ENCODE measurements at places on chromosomes 5 and 9.

GRCh38 chr9:131714821-131715220, 25.1 kb downstream of the RAPGEF1 start:
- no peak for DNase-seq

GRCh38 chr5:151066920-151067319, 13.9 kb downstream of the TNIP1 start:
- DNase-seq, result no peak

GRCh38 chr9:36249189-36249588, 9.1 kb downstream of the GNE start:
- no peak for DNase-seq

DNA sequence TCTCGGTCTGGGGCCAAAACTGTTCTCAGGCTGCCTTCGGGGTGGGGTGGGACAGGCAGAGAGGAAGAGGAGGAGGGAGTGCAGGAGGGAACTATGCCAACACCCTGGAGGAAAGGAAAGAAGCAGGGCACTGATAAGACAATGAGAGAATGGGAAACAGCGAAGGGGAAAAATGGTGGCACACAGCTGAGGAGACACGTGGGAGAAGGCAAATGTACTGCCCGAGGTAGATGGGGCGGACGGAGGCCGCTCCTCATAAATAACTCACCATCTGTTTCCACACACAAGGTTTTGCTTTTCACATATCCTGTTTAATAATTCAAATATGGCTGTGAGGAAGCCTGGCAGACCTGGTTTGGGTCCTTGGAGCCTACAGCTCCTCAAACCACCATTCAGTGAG, 148.2 kb upstream of the LRRTM2 start:
- no peak for DNase-seq

DNA sequence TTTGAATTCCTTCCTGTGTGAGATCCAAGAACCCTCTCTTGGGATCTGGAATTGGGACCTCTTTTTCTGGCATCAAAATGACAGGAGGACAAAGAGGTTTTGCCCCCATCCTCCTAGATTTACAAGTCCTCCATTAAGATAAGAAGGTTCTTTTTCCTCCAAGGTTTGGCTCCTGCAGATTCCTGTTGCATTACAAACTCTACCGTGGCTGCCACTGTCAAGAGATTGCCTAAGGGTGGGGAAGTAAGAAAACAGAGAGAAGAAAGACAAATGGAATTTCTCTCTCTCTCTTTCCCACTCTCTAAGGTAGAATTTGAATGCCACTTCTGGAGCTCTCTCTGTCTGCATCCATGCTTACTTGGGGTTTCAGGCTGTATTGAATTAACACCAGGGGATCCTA, 12.0 kb upstream of the SVEP1 start:
- DNase-seq, result no peak

- DNase-seq, result no peak
These were observed 162.7 kb downstream of the MACROH2A1 start for GRCh38 chr5:135236228-135236907.

GRCh38 chr5:166004006-166004405, 2287.4 kb upstream of the WWC1 start:
- DNase-seq, result no peak

- DNase-seq, result no peak
These were observed 17.1 kb upstream of the KIF12 start for GRCh38 chr9:114116126-114116747.

DNA sequence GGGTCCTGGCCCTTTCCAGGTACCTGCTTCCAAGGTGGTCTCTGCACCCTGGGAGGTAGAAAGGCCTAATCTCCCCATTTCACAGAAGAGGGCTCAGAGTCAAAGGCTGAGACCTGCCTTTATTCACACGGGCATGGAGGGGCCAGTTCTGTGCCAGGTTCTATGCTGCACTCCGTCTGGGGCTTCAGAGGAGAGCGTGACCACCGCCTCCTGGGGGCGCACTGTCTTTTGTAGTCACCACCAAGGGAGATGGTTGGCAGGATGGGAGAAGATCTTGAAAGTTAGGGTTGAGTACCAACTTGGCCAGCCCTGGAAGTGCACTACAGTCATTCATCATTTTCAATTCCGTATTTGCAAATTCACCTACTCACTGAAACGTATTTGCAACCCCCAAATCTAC, 23.7 kb upstream of the PRDM12 start:
- no peak for DNase-seq

- peak; percentile 46 for DNase-seq
These were observed 52.8 kb downstream of the CAST start for GRCh38 chr5:96714951-96715451.

- DNase-seq, result no peak
These were observed at the start of gene NPR3 for GRCh38 chr5:32710550-32711361. NPR3 (plus strand) TSS chr5:32711321; CDS start chr5:32711777, 456 bp downstream.

- no peak for DNase-seq
These were observed 1.1 kb downstream of the PPIC start for GRCh38 chr5:123035360-123035917.

- DNase-seq, result no peak
These were observed 224.8 kb downstream of the MEF2C start for GRCh38 chr5:88657906-88658775.

DNA sequence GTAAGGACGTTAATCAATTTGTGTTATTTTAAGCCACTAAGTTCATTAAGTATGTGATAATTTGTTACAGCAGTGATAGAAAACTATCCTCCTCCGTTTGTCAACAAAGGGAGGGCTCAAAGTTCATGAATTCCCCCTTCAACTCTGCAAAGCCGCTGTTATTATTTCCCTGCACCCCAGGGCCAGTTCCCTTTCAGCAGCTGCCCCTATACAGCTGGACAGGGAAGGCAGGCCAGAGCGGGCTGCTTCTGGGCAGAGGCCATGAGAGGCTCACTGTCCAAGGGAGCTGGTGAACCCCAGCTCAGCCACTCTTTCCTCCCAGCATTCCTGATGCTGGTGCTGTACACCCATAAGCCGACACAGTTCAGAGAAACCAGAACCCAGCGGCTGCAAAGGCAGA, 102.4 kb upstream of the GPR151 start:
- DNase-seq, result no peak

- no peak for DNase-seq
These were observed 42.8 kb downstream of the TEK start for GRCh38 chr9:27151693-27152404.

DNA sequence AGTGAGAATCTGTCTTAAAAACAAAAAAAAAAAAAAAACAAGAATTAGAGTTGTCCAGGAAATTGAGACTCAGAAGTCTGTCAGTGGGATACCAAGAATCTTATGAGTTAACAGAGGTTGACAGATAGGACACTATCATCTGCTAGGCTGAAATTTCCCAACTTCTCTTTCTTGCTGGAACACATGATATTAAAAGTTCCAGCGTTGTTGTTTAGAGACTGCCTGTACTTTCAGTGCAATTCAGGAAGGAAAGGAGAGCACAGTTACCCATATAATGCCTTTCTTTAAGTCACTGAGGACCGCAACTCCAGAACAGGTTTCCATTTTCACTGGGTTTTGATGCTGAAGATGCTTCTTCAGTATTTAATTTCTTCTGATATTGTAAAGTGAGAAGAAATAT, 13.5 kb downstream of the TRPM6 start:
- no peak for DNase-seq

GRCh38 chr9:114285166-114285867, 37.6 kb upstream of the ORM1 start:
- peak; percentile 54 for DNase-seq

- no peak for DNase-seq
These were observed 91.2 kb upstream of the SPATA31C2 start for GRCh38 chr9:88229434-88229833.

- DNase-seq, result no peak
These were observed 555.4 kb upstream of the CLINT1 start for GRCh38 chr5:158414333-158414762.

GRCh38 chr9:91697201-91697600, 252.8 kb downstream of the ROR2 start:
- no peak for DNase-seq

- no peak for DNase-seq
These were observed 104.9 kb downstream of the SYK start for GRCh38 chr9:90906316-90907055.

GRCh38 chr9:119004618-119004990, 364.6 kb downstream of the BRINP1 start:
- DNase-seq, result peak; percentile 83

DNA sequence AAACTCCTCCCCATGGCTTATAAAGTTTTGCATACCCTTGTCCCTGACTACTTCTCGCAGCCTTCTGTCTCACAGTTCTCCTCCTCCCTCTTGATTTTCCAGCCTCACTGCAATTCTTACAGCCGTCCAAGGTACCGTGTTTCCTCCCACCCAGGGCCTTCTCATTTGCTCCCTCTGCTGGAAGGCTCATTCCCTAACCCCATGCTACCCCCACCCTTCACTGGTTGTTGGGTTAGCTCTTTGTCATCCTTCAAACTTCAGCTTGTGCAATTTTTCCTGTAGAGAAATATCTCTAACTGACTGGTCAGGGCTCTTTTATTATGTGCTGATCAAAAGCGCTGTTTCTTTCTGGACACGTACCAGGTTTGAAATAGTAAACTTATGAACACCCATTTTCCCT, 329.2 kb downstream of the EBF1 start:
- DNase-seq, result no peak

DNA sequence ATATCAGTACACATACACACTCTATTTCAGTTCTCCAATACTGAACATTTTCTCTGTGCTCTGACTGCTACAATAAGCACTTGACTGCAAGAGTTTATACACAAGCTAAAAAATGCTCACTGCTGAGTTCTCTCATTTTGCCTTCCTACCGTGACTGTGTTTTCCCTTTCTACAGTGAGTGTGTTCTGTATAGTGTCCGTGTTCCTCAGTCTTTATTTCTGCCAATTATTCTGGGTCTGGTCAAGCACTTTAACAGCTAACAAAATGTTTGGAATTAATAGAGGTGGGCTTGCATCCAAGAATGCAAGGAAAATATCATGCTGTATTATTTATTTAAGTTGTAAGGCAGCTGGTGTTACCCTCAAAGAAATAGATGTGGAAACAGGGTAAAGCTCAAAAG, 217.0 kb upstream of the NREP start:
- no peak for DNase-seq

GRCh38 chr5:69510694-69511093, 18.1 kb downstream of the OCLN start:
- no peak for DNase-seq

GRCh38 chr5:40384782-40385390, 294.8 kb upstream of the PTGER4 start:
- no peak for DNase-seq

DNA sequence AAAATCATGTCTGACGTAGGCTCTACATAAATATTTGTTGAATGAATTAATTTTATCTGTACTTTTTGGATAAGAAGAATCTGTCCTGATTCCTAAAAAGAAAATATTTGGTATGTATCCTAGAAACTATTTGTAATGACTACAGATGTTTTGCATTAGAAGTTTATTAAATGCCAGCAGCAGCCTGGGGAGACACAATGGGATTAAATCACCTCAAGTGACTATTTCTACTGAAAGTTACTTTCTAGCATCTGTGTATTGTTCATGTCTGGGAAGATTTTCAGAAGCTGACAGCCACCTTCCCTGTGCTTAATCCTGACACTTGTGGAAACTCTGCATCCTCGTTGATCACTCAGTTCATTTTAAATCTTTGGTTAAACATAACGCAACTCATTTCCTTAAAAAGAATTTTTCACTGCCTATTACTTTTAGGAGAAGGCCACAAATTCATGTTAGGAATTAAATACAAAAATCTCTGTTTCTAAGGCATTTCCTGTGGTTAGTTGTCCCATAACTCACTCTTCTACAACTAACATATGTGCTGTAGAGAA, 209.3 kb upstream of the PPP1R2B start:
- peak; percentile 36 for DNase-seq

DNA sequence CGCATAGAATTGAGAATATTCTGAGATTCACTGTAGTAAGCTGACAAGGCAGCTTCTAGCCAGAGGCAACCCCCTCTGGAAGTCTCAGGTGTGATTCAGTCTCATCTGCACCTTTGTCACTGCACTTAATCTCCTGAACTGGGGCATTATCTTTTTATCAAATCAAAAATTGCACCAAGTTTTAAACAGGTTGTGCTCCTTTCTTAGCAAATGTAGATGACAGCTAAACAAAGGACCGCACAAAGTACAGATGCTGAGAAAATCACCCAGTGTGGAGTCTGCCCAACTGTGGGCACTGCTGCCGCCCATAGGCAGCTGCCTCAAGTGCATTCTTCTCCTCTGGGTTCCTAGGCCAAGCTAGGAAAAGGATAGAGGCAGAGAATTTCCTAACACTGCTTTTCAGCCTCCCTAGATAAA, 51.1 kb downstream of the STARD4 start:
- peak; percentile 29 for DNase-seq

- no peak for DNase-seq
These were observed 79.4 kb downstream of the FAM114A2 start for GRCh38 chr5:153959134-153959957.

DNA sequence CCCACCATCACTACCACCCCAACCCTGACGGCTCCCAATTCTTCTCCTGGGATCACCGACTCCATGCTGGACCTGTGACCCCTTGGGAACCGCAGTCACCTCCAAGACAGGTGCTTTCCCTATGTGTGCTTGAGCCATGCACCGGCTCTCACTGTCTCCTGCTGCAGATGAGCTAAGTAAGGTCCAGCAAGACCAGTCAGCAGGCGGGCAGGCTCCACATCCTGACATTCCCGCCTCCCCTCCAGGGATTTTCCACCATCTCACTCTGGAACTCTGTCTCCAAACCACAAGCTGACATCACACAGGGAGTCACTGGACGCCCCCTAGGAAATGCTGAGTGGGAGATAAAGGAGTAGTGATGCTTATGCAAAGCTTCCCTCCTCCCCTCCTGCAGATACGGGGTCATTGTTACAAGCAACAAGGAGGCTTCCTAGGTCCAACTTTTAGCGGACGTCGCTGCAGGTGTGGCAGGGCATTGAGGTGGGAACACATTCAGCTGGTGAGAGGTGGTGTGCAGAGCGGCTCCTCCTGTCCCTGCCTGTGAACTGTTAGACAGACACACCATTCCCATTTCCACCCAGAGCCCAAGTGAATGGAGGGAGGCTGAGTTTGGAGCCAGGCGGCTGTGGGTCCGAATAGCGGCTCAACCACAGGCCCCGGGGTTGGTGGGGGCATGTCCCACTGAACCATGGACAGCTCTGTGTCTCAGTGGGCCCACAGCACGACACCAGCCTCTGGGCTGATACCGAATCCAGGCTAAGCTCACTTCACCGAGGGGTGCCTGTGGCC, 129.2 kb upstream of the PHYKPL start:
- DNase-seq, result no peak

GRCh38 chr5:120382833-120383232, 81.3 kb upstream of the PRR16 start:
- no peak for DNase-seq

GRCh38 chr5:180908998-180909731, 10.2 kb downstream of the BTNL8 start:
- no peak for DNase-seq

GRCh38 chr5:97141031-97141430, 1.4 kb downstream of the LIX1 start:
- DNase-seq, result no peak

- DNase-seq, result no peak
These were observed 201.8 kb downstream of the DRD1 start for GRCh38 chr5:175242207-175242606.

- no peak for DNase-seq
These were observed 143.4 kb upstream of the OTULINL start for GRCh38 chr5:14438195-14438606.
